ENCODE measurements at places on chromosomes 7 and 10.

GRCh38 chr7:36602934-36603887 is 121.1 kb downstream of the AOAH start:
- DNase-seq = no peak

GRCh38 chr10:94183666-94184264 is 179.0 kb downstream of the NOC3L start:
- DNase-seq = no peak

DNA sequence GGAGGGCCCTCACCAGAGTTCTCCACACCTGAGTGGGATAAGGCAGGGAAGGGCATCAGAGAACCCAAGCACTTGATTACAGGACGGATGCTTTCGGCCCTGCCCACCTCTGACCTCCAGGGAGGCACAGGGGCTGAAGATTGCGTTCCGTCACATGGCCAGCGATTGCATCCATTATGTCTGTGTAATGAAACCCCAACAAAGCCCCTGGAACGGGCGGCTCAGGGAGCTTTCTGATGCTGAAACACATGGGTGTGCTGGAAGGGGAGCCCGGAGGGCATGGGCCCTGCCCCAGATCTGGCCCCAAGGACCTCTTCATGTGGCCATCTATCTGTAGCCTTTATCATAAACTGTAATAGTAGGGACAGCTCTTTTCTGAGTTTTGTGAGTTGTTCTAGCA is 117.2 kb downstream of the PTPN20 start:
- no peak for DNase-seq

GRCh38 chr10:122861711-122862161 is 16.1 kb upstream of the CUZD1 start:
- DNase-seq = no peak

DNA sequence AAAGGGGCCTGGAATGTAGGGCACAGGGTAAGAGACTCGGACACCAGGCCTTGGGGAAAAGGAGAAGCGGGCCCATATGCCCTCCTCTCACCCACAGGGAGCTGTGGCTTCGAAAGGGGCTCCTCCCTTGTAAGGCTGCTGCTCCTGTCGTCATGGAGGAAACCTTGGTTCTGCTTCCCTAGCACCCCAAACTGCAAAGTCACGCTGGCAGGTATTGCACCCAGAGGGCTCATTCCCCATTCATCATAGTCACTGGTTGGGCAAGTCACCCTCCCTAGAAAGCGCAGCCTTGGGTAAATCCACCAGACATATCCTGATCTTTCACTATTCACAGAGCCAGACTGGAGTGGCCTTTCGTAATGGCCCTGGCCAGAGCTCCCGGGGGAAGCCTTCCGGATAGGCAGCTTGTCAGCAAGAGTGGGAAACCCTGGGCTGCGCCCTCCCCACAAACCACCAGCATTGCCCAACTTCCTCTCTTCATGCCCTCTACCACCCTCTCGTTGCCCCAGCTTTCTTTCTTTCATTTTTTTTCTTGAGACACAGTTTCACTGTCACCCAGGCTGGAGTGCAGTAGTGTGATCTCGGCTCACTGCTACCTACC is 121.0 kb downstream of the HIP1 start:
- DNase-seq = no peak

DNA sequence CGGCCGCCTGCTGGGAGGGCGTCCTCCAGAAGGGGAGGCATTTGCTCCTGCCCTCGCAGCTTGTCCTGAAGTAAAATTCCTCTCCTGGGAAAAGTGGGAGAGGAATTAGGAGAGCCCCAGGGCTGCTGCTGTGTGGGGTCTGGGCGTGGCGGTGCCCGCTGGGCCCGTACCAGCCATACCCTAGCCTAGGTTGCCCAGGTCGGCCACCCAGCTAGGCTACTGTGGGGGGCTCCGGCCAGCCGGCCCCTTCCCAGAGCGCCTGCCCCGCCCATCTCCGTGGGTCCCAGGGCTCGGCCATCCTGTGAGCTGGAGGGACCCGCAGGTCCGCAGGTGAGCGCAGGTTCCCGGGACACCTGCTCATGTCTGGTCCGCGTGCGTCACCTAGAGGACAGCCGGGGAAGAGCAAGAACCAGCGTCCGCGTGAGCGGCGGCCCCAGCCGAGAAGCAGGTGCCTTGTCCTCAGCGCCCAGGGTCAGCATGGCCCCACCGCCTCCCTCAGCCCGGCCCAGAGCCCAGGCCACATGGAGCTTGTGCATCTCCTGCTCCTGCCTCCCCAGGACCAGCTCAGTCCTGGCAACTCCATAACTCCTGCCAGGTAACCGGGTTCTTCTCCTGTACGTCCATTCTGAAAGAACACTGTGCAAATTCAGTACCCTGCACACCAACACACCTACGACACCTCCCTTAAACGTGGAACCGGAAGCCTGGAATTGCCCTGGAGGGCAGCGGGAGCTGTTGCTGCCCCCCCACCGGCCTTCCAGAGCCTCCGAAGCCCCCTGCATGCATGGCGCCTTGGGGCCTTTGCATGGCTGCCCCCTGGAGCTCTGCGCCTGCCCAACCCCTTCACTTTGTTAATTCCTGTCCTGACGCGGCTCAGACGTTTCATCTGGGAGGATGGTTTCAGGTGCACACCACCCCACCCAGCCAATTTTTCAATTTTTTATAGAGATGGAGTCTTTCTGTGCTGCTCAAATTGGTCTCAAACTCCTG is 22.8 kb upstream of the FOXL3 start:
- peak; percentile 15 for DNase-seq

- DNase-seq = peak; percentile 7
Observed at GRCh38 chr10:99630433-99630832, 10.2 kb upstream of the SLC25A28 start.

DNA sequence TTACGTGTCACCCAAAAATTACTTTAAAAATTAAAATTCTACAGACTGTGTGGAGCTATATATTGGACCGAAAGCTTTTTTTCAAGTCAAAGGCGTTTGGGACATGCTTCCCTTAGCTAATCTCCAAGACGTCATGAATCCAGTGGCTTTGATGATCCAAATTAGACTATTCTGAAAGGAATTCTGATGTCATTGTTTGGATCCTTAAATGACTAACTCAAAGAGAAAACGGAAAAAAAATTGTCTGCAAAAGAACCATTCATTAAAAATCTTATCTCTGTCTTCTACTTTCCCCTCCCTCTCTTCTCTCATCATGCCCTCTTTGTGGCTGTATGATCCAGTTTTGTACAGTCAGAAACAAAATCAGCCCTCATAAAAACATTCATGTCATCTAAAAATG is 161.8 kb downstream of the ETV1 start:
- no peak for DNase-seq

GRCh38 chr7:123845823-123846216 is 851 bp downstream of the HYAL4 start:
- DNase-seq = no peak

GRCh38 chr7:110548372-110548771 is 542.6 kb upstream of the LRRN3 start:
- DNase-seq = no peak

GRCh38 chr7:7992506-7992905 is 23.9 kb downstream of the GLCCI1 start:
- DNase-seq = no peak

DNA sequence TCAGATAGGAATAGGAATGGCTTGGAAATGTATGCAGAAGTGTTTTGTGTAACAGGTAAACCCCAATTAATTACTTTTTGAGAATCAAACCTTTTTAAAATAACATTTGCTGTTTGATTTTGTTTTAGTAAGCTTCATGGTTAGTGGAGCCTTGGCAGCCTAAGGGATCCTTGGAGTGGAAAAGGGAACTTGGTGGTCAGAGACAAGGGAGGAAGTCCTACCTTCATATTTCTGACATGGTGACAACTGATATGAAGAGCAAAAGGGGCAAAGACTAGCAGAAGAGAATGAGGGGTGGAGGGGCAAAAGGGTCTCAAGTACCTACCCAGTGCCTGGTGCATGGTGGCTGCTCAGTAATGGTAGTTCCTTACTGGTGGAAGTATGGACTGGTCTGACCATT is 32.3 kb downstream of the AHCYL2 start:
- DNase-seq = no peak

- no peak for DNase-seq
Observed at GRCh38 chr7:110386913-110387312, 704.0 kb upstream of the LRRN3 start.

DNA sequence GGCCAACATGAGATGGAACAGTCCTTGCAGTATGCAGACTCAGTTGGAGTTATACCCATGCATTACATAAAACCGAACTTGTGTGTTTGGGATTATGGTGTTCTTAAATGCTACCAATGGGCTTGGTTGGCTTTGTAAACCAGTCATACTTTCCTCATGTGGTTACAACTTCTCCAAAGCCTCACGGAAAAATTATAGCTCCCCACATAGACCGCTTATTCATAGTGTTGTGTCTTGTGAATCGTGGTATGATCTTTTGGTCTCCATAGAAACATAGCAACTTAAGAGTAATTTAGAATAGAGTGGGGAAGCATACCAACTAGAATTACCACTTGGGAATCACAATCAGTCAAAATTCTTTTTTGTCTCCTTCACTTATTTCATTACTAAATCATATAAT is 112.3 kb upstream of the FZD1 start:
- no peak for DNase-seq

DNA sequence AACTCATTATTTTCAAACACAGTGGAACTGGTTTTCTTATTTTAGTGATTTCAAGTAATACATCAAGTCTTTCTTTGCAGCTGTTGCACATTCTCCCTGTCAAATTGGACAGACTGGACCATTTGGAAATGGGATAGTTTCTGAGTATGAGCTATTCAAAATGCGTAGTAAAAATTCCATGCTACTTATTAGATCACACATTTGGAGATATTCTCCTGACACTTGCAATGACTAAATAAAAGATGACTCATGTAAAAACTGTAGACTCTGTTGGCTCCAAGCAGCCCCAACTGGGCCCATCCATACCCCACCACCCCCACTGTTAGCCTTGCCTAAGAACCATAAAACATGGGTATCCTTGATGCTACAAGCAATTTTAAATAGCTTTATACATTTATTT is 25.9 kb upstream of the BICC1 start:
- no peak for DNase-seq

DNA sequence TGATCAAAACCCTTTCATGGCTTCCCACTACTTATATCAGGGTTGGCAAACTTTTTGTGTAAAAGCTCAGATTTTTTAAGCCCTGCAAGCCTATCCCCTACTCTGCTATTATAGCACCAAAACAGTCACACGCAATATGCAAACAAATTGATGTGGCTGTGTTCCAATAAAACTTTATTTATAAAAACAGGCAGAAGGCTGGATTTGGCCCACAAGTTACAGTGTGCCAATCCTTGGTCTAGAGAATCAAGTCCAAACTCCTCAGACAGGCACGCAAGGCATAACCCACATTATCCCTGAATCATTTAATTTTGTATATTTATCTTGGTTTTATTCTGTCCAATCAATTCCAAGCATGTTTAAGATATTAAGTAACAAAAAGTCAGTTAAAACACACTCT is 71.9 kb downstream of the SGMS1 start:
- no peak for DNase-seq

- DNase-seq = no peak
Observed at GRCh38 chr7:69189406-69189805, 408.9 kb upstream of the AUTS2 start.

DNA sequence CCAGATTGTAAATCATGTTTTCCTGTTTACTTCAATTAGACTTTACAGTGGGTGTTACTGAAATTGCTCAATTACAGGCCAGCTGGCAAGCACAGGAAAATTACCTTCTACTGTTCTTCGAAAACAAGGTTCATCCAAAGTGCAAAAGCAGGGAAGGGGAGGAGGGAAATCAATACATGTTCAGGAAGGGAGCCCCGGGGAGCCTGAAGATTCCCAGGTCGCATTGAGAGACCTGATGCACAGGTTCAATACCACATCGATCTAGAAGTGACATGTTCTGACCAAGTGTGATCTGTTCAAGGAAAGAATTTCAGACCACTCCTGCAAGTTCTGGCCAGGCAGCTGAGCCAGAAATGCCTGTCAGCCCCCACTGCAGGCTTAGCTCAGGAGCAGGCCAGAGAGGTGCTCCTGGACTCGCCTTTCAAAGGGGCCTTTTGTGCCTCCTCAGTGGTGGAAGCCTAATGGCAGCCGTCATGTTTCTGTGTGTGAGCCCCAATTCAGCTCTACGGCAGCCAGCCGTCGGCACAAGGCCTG is 35.9 kb downstream of the FAM53B start:
- DNase-seq = no peak

GRCh38 chr7:107661081-107661864 is 645 bp downstream of the SLC26A4 start:
- DNase-seq = peak; percentile 59

GRCh38 chr10:86960003-86960862 is 1.8 kb downstream of the SNCG start:
- no peak for DNase-seq

GRCh38 chr7:122629412-122629953 is 69.4 kb downstream of the RNF133 start:
- no peak for DNase-seq

DNA sequence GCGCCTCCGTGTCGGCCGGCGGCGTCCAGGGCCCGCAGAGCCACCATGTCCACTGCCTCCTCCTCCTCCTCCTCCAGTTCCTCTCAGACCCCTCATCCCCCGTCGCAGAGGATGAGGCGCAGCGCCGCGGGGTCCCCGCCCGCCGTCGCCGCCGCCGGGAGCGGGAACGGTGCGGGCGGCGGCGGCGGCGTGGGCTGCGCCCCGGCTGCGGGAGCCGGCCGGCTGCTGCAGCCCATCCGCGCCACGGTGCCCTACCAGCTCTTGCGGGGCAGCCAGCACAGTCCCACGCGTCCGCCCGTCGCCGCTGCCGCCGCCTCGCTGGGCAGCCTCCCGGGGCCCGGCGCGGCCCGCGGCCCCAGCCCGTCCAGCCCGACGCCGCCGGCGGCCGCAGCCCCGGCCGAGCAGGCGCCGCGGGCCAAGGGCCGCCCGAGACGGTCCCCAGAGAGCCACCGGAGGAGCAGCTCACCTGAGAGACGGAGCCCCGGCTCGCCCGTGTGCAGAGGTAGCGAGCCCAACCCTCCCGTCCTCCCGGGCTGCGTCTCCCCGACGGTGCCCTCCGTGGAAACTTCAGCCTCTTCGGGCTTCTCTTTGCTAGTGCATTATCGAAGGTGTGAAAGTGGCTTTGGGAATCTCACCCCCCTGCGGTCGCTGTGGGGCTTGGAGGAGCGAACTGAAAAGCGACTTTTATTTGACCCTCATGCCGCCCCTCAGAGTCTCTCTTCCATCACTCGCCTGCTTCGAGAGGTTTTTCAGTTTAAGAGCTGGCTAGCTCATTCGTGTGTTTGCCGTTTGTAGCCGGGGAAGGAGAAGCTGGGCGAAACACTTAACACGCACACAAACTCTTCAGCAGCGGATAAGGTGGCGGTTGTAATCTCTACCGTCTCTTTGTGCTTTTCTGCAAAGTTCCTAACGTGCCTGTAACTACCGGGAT is 975 bp downstream of the GLCCI1 start:
- no peak for DNase-seq

Data from LNCaP clone FGC (cell line).